Upper lobe of right lung (tissue), 1 donor: ENCODE measurements at places on chromosomes 1 and 21. TPM values are rescaled to one million over a fixed set of nuclear protein-coding genes. Genes with fewer than 3 reads are reported as not detected.

TSPAN2 gene
- total RNA-seq: 6.1 TPM

ZNF436 gene
- 10.9 TPM for total RNA-seq

CD1B gene
- total RNA-seq: 0.61 TPM

SMCP gene
- total RNA-seq: not detected

RNU1-3 gene
- total RNA-seq: 6,622 TPM

TDRD10 gene
- total RNA-seq: 21.7 TPM

KRTAP15-1 gene
- total RNA-seq: not detected

SPRR2A gene
- not detected for total RNA-seq

NPPB gene
- 0.81 TPM for total RNA-seq

SH2D2A gene
- total RNA-seq: 3.8 TPM

INTS7 gene
- 15.9 TPM for total RNA-seq

NR0B2 gene
- total RNA-seq: 2.5 TPM

RIIAD1 gene
- total RNA-seq: not detected

FCRL2 gene
- total RNA-seq: 0.20 TPM

KDF1 gene
- total RNA-seq: 10.5 TPM

RHD gene
- total RNA-seq: not detected

MR1 gene
- total RNA-seq: 45.0 TPM

MROH9 gene
- total RNA-seq: not detected

LCE1F gene
- total RNA-seq: not detected

LCE1E gene
- not detected for total RNA-seq

AKR7A3 gene
- total RNA-seq: 0.43 TPM

APOBEC4 gene
- total RNA-seq: not detected

LHX4 gene
- not detected for total RNA-seq

ACTN2 gene
- 2.8 TPM for total RNA-seq

TIPRL gene
- 26.9 TPM for total RNA-seq

CFAP45 gene
- total RNA-seq: 1.9 TPM

LGR6 gene
- 1.8 TPM for total RNA-seq

BNIPL gene
- total RNA-seq: 5.2 TPM

RGS7 gene
- not detected for total RNA-seq

GJA5 gene
- 62.2 TPM for total RNA-seq

ASCL5 gene
- 0.29 TPM for total RNA-seq

ANKRD65 gene
- 21.5 TPM for total RNA-seq

LCE3D gene
- not detected for total RNA-seq

RGS8 gene
- not detected for total RNA-seq

HSF2BP gene
- 0.41 TPM for total RNA-seq

CD34 gene
- 50.7 TPM for total RNA-seq

TCEANC2 gene
- 4.7 TPM for total RNA-seq

NBPF6 gene
- total RNA-seq: not detected

FCAMR gene
- total RNA-seq: not detected

SAMSN1 gene
- 18.2 TPM for total RNA-seq

LCE3C gene
- not detected for total RNA-seq

NTRK1 gene
- total RNA-seq: 1.2 TPM

PTAFR gene
- 31.6 TPM for total RNA-seq
